Neural progenitor cell (in vitro differentiated cells): ENCODE measurements at places on chromosomes 5 and 9. TPM values are rescaled to one million over a fixed set of nuclear protein-coding genes. Genes with fewer than 3 reads are reported as not detected.

Gene CNTNAP3B
- 16.0 and 22.8 TPM in 2 replicates for total RNA-seq

Gene PURA
- total RNA-seq, result 2.5 and 2.6 TPM in 2 replicates

Gene LCN2
- not detected in 2 replicates for total RNA-seq

Gene GRK6
- total RNA-seq, result 24.0 and 50.6 TPM in 2 replicates

Gene IRX2
- total RNA-seq, result 13.7 and 15.4 TPM in 2 replicates

Gene SARDH
- total RNA-seq, result 3.9 and 9.2 TPM in 2 replicates

Gene NR4A3
- 0.26 and 0.59 TPM in 2 replicates for total RNA-seq

Gene ADGRD2
- 0.13 and 0.43 TPM in 2 replicates for total RNA-seq

Gene MPDZ
- total RNA-seq, result 64.1 and 88.3 TPM in 2 replicates

Gene TMEFF1
- 103 and 113 TPM in 2 replicates for total RNA-seq

Gene TICAM2
- 0.03 TPM in 1 of 2 replicates, not detected in the other for total RNA-seq

DNA sequence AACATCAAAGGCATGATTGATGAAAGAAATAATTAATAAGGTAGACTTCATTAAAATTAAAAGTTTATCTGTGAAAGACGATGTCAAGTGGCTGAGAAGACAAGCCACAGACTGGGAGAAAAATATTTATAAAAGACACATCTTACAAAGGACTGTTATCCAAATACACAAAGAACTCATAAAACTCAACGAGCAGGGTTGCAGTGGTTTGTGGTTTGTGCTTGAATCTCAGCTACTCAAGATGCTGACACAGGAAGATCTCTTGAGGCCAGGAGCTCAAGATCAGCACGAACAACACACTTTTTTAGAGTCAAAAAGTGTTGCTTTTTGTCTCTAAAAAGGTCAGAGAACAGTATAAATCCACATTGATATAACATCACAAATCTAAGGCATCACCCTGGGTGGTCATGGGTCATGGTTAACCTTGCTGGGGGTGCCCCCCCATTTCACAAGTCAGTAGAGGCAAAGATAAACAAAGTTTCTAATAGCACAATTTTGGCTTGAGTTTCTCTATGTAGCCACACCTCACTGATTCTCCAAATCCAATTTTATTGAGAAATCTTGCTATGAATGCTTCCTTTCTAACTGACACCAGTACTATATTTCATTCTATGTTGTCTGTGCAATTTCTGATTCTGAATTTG lies 342.9 kb upstream of the RPS23 start:
- no peak for DNase-seq

- no peak for DNase-seq
These were observed 18.3 kb downstream of the RANBP17 start for GRCh38 chr5:170880084-170880483.

- no peak for DNase-seq
These were observed 195.4 kb downstream of the MPDZ start for GRCh38 chr9:13083963-13084528.

GRCh38 chr5:71892641-71893365 lies 173.7 kb downstream of the CARTPT start:
- no peak for DNase-seq

- no peak for DNase-seq
These were observed 4.3 kb upstream of the AFAP1L1 start for GRCh38 chr5:149267241-149267973.

- DNase-seq, result no peak
These were observed 14.4 kb upstream of the GRXCR2 start for GRCh38 chr5:145887217-145887616.

- DNase-seq, result no peak
These were observed 12.6 kb downstream of the LRSAM1 start for GRCh38 chr9:127463911-127464310.

GRCh38 chr5:150670275-150670947 lies 9.4 kb downstream of the MYOZ3 start:
- peak; percentile 50 for DNase-seq

GRCh38 chr9:136962163-136962562 lies 10.1 kb downstream of the LCN12 start:
- DNase-seq, result no peak

DNA sequence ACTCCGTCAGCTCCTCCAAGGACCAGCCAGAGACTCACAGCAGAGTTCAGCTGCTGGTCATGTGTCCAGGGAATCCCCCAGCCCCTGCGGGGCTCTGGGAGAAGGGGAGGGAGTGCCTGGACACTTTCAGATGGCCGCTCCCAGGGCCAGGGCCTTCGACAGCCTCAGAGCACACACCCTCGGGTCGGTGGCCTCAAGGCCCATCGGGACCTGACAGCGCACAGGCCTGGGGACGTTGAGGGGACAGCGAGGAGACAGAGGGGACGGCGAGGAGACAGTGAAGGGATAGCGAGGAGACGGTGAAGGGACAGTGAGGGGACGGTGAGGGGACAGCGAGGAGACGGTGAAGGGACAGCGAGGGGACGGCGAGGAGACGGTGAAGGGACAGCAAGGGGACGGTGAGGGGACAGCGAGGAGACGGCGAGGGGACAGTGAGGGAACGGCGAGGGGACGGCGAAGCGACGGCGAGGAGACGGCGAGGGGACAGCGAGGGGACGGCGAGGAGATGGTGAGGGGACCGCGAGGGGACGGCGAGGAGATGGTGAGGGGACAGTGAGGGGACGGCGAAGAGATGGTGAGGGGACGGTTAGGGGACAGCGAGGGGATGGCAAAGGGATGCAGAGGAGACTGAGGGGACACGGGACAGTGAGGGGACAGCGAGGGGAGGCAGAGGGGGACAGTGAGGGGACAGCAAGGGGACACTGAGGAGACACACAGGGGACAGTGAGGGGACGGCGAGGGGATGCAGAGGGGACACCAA lies 47.3 kb downstream of the SLC12A7 start:
- DNase-seq, result no peak

DNA sequence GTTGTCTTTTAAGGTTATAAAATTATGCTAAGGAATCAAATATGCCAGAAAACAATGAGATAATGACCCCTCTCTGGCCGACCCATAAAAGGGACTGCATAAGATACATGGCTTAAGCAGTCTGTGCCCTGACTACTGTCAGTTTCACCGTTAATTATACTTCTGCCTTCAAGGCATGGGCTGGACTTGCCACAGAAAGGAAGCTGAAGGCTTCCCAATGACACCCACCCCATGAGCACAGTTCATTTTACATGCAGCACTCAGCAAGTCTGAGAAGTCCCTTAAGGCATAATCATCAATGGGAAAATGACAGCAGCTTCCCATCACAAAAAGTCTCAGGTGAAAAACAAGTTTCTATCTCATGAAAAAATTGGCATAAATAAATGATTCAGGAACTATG lies 175.6 kb downstream of the GLIS3 start:
- DNase-seq, result no peak

DNA sequence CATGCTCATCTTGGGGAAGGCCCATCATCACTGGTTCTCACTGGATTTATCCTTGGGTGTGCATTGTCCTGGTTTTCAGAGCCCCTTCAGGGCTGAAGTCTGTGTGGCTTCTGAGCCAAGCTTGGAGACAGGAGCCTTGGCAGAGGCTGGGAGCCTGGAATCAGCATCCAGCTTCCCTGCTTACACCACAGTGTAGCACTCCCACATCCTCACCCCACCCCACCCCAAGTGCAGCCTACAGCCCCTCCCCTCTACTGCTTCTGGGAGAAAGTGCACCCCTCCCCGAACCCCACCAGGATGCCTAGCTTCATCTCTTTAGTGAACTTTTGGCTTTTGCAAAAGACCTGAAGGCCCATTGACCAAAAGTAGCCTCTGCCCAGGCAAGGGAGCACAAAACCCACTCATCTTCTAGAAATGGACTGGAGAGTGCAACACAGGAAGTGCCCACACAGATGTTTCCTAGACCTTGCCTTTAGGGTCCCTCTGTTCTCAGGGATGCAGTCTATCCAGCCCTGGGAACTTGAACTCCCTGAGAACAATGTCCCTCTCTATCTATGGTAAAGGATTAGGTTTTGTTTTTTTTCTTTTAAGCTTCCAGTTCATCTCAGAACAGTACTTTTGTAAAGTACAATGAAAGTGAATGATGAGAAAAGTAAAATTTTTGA lies 189.7 kb downstream of the PALM2AKAP2 start:
- DNase-seq, result no peak

- no peak for DNase-seq
These were observed 49.6 kb downstream of the GNA14 start for GRCh38 chr9:77598524-77598923.

DNA sequence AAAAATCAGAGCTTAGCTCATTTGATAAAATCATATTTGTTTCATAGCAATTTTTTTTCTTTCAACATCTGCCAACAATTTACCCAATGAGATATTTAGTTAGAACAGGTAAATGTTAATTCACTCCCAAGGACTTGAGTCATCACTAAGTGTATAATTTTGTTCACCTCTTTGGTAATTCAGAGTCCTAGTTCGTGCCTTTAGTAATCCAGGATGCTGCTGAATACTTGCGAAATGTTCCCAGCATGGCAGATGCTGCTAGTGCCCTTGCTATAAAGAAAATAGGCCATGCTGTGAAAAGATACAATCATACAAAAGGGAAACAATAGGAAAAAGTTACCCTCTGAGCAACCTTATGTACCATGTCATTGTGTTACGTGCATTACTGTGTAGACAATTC lies 210.5 kb downstream of the CSNK1G3 start:
- no peak for DNase-seq

GRCh38 chr9:79185866-79186265 lies 385.9 kb upstream of the TLE4 start:
- DNase-seq, result no peak

- DNase-seq, result no peak
These were observed 95.5 kb downstream of the ZCCHC7 start for GRCh38 chr9:37215830-37216229.

GRCh38 chr5:153753645-153754432 lies 263.4 kb downstream of the GRIA1 start:
- DNase-seq, result no peak

- no peak for DNase-seq
These were observed 48.6 kb downstream of the PHF2 start for GRCh38 chr9:93624977-93625376.

DNA sequence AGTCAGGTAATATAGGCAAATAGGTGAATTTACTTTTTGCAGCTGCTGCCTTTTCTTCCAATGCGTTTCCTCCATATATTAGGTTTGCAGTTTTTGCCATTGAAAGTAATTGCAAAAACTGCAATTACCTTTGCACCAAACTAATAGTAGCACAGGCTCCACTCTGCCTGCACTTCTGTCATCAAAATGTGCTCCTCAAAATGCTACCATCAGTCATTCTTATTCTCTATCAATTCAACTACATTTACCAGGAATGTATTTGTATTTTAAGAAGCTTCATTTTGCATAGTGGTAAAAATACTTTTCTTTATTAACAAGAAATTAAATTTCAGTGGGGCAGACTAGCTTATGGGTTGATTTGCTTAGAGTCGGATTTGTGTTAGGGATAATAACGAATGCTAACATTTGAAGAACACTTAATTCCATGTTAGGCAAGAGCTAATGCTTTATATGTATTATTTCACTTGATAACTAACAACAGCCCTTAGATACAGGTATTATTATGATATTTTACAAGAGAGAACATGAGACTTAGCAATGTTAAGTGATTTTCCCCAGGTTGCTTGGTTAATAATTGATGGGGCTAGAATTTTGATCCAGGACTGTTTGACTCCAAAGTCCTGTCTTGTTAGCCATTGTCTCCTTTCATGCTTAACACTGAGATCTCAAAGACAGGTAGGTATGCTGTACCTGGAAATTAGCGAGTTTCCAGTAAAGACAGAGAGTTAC lies 300.4 kb downstream of the MAN2A1 start:
- no peak for DNase-seq

DNA sequence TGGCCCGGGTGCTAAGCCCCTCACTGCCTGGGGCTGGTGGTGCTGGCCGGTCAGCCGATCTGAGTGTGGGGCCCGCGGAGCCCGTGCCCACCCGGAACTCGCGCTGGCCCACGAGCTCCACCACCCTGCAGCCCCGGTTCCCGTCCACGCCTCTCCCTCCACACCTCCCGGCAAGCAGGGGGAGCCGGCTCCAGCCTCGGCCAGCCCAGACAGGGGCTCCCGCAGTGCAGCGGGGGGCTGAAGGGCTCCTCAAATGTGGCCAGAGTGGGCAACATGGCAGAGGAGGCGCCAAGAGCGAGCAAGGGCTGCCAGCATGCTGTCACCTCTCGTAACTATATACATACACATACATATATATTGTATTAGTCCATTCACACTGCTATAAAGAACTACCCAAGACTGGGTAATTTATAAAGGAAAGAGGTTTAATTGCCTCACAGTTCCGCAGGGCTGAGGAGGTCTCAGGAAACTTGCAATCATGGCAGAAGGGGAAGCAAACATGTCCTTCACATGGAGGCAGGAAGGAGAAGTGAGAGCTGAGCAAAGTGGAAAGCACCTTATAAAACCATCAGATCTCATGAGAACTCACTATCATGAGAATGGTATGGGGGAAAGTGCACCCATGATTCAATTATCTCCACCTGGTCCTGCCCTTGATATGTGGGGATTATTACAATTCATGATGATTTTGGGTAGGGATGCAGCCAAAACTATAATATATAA lies 56.8 kb downstream of the LIX1 start:
- no peak for DNase-seq

DNA sequence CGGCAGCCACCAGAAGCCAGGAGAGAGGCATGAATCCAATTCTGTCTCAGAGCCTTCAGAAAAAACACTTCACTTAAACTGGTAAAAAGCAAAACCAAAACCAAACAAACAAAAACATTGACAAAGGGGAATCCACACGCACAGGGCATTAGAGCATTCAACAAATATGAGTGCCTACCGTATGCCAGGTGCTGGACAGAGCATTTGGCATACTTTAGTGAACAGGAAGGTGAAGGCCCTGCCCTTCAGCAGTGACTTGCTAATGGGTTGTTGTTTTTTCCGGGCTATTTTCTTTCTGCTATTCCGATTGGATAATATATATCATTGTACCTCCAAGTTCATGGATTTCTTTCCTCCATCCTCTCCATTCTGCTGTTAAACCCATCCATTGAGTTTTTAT lies 71.7 kb upstream of the RUFY1 start:
- no peak for DNase-seq

- DNase-seq, result no peak
These were observed 270.3 kb upstream of the MAP3K1 start for GRCh38 chr5:56545016-56545415.

DNA sequence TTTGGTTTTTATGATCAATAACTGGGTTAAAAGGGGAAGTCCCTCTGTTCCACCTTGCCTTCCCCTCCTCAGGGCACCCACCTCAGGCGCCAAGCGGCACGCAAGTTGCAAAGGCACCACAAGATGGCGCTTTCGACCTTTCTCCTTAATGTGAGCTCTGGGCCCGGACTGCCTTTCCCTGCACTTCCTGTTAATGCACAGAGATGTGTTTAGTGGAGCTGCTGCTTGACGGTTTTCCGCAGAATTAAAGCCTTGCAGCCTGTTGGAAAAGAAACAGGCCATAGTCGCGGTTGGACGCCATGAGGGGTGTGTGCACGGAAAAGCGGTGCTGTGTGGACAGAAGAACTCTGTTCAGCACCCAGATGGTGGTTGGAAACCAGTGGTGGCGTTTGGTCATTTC lies 17.9 kb downstream of the CXCL14 start:
- DNase-seq, result peak; percentile 94
